Thoracic aorta (tissue), 2 donors: ENCODE measurements at places on chromosomes 6 and 20.

GRCh38 chr6:68045193-68045592 is 589.9 kb upstream of the ADGRB3 start:
- no peak for DNase-seq

DNA sequence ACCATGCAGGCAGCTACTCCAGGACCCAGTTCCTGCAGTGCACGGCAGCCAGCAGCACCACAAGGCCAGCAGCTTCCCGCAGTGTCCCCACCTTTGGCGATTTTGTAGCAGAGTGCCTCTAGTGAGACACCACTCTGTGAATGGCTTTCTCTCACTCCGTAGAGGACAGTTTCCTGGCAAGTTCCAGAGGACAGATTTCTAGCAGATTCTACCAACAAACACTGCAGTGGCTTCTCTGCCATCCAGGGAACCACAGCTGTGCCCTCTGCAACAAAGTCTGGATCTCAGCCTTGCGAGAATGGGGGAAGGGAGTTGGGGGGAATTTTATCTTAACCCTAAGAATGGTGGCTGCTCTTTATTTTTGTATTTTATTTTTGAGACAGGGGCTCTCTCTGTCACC is 28.7 kb downstream of the SNHG17 start:
- DNase-seq, result no peak

DNA sequence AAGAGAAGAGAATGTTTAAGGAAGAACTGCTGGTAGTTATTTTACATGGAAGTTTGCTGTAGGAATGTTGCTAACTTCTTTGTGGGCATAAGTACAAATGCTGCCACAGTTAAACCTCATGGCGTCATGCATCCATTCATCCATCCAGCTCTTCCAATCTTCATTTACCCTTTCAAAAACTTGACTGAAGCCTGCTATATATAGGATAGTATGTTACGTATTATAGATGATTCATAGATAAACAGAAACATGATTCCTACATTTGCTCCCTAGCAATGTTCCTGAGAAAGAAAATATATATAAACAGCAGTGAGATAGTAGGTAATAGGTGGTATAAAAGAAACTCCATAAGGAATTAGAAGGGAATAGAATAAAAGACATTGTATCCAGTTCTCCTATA is 93.7 kb downstream of the NDUFAF5 start:
- no peak for DNase-seq

GRCh38 chr6:4021133-4021853 is 57.6 kb downstream of the FAM217A start:
- peak; percentile 91 for DNase-seq

DNA sequence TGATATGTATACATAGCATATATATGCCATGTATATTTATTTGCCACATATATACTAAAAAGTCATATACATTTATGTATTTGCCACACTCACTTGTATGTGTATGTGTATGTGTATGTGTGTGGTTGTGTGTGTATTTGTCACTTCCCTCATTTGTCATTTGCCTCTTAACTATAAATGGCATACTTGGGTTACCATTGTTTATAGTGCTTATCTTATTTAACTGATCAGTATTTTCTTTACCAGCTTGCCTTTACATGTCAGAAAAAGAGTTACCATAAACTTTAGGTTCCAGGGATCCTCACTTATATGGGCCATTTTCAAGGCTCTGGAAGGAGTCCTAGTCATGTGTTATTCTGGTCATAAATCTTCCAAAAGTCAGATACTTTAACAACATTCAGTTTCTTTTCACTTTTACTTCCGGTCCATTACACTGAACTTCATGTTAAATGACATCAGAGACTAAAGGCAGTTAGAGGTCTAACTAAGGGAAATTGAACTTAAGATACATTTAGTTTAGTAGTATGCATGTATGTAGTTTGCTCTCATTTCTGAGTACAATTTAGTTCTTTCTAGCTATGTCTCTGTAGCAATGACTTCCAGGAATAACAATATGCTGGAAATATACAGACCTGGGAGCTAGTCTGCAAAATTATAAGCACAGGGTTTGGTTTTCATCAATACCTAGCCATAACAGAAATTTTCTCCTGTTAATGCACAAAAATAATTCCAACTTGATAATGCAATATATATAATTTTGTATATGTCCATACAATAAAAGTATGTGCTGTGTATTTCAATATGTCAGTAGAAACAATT is 33.7 kb upstream of the HIVEP1 start:
- DNase-seq, result no peak

DNA sequence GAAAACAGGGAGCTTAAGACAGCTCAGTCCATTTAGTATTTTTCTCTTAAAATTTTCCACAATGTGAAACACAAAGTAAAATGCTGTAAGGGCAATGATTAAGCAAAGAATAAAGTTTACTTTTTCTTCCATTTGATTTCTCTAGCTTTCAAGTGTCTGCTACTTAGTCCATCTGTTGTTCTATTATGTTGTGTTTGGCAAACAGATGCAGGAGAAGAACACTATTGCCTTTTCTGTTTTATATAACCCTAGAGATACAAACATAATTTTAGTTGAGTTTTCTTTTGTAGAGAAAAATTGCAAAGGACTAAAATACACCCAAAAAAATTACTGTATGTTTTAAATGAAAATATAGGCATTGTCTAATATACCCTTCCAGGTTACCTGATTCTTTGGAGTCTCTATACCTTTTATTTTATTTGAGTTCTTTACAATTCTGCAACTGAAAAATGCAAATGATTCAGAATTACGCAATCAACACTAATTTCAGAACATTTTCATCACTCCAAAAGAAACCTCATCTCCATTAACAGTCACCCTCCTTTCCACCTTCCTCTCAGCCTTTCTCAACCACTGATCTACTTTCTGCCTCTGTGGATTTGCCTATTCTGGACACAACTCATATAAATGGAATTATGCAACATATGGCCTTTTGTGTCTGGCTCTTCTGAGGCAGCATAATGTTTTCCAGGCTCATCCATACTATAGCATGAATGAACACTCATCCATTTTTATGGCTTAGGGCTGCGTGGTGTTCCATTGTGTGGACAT is 96.9 kb downstream of the MKKS start:
- DNase-seq, result no peak

DNA sequence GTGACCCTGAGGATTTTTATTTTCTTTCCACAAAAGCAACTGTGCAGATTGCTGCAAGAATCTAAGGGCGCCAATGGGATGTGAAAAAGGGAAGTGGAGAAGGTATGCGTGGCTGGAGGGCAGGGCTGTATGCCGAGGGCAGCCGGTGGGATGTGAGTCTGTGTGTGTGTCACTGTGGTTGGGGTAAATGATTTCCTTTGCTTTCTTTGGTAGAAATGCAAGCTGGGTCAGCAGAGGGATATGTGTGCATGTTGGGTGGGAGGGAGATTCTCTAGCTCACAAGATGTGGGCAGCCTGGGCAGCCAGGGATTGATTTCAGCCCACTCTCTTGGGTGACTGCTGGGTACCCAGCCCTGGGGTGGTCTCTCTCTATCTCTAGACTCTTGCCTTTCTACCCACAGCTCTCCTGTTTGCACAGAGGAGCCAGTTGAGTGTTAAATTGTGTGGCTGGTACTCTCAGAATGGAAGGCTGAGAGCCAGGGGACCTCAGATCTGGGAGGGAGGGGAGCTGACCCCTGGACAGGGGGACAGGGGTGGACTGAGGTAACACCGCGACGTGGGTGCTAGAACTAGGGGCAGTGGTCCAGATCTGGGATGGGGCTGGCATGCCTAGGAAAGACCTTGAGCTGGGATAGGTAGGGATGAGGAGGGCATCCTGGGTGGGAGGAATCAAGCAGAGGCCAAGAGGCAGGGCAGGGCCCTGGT is 136.8 kb upstream of the RNF24 start:
- no peak for DNase-seq

- no peak for DNase-seq
Measured at GRCh38 chr20:29427201-29428060, 1830.0 kb upstream of the DEFB115 start.

GRCh38 chr6:32627831-32628230 is 9.4 kb upstream of the HLA-DQA1 start:
- no peak for DNase-seq

DNA sequence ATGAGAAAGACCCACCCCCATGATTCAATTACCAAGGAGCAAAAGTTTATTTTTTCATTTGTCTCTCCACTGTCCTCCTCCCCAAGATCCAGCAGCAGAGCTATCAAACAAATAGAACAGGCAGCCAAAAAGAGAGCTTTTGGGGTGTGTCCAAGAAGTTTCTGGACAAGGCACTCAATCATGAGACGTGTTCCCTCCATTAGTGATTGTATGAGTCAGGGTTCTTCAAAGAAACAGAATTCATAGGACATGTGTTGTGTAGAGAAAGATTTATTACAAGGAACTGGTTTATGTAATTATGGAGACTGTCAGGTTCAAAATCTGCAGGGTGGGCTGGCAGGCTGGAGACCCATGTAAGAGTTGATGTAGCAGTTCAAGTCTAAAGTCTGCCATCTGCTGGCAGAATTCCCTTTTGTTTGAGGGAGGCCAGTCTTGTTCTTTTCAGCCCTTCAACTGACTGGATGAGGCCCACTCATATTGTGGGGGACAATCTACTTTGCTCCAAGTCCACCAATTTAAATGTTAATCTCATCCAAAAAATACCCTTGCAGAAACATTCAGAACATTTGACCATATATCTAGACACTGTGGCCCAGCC is 248.1 kb upstream of the OPRM1 start:
- DNase-seq, result no peak

DNA sequence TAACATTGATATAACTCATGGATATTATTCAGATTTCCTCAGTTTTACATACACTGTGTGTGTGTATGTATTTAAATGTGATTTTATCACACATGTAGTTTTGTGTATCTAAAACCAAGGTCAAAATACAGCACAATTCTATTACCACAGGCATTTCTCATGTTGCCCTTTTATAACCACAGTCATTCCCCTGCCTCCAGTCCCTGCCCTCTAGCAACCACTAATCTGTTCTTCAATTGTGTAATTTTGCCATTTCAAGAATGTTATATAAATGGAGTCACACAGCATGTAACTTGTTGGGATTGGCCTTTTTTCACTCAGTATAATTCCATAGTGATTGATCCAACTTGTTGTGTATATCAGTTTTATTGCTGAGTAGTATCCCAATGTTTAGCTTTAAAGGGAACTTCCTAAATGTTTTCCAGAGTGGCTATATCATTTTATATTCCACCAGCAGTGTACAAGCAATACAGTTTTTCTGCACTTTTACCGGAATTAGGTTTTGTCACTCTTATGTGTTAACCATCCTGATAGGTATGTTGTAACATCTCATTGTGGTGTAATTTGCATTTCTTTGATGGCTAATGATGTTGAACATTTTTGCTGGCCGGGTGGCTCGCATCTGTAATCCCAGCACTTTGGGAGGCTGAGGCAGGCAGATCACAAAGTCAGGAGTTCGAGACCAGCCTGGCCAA is 338.2 kb downstream of the SOX4 start:
- no peak for DNase-seq

DNA sequence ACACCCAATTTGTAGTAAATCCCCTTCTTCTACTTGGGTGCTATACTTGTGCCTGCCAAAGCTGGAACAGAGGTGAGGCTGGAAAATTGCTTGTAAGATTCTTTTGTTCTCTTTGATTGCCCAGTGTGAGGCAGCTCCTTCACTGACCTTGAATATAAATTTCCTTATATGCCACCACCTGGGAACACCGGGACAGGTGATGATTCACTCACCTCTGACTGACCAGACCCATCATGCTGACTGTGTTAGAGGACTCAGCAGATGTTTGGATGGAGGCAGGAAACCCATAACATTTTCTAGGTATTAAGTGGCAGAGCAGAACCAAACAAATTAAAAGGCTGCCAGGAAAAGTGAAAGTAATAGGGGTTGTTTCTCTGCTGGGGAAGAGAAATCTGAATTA is 120.9 kb downstream of the GRM1 start:
- no peak for DNase-seq

DNA sequence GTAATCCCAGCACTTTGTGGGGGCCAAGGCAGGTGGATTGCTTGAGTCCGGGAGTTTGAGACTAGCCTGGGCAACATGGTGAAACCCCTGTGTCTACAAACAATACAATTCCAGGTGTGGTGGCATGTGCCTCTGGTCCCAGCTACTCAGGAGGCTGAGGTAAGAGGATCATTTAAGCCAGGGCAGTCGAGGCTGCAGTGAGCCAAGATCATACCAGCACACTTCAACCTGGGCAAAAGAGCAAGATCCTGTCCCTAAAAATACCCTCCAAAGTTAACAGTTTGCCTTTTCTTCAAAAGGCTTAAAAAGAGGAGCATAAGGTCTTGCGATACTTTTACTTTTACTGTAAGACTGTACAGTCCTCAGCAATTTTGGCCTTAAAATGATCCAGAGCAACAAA is 10.7 kb upstream of the SPTLC3 start:
- DNase-seq, result no peak
